NCI-H1105 treated with DMSO at 0.1 percent for 48 hours (cell line): ENCODE measurements at places on chromosomes 16 and 17.

DNA sequence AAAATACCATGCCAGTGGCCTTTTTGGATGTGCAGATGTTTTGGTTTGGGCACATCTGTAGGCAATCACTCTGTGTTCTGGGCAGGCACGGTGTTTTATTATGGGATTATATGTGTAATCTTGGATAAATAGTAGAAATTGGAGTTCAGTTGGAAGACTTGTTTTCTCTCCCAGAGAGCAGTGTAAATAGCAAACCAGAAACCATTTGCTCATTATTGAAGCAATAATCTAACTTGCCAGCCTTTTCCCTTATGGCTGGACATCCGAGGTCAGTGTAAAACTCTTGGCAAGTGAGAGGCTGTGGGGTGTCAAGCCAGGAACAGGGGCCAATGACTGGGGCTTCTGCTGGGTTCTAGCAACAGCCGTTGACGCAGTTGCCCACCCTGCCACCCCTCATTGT, 69.9 kb downstream of the IRX3 start:
- DNase-seq, result no peak

DNA sequence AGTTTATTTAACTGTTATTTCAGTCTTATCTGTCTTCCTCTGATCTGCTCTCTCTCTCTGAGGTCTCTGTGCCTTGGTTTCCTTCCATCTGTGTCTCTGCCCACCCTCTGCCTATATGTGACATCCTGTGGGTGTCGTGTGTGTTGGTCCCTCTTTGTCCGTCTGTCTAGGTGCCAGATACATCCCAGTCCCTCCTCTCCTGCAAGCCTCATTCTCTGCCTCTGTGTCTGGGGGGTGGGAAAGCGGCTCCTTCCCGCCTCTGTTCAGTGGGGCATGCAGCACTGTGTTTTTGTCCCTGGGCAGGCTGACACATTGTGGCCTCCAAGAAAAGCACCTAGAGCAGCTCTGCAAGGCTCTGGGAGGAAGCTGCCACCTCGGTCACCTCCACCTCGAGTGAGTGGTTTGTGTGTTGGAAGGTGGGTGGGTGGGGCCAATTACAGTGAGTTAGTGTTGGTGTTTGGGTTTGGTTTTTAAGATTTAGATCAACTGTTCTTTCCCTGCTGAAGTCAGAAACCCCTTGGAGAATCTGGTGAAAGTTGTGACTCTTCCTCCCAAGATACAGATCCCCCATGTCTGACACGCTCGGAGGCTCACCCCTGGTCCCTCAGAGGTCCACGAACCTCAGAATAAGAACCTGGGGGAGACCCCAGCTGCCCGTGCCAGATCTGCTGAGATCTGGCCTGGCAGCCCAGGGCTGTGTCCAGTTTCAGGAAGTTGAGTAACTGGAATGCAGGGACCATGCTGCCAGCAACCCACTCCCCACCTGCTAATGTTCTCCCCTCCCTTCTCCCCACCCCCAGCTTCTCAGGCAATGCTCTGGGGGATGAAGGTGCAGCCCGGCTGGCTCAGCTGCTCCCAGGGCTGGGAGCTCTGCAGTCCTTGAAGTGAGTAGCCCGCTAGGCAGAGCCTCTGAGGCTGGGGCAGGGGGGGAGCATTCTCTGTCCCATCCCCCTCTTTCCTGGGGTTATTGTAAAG, 50.9 kb upstream of the CPNE2 start:
- no peak for DNase-seq

DNA sequence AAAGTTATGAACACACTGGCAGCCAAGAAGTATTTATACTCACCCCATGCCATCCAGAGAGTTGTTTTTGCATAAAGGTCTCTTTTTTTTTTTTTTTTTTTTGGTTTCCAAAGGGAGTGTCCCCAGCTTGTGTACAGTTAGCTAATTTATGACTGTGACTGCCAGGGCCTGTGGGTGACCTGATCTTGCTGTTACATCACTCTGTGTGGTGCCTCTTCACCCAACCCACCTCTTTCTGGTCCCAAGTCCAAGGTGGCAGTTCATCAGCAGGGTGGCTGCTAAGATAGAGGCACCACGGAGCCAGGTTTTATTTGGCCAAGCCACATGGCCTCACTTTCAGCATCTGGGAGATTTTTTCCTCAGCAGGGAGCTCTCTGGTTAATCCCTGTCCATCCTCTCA, at the start of gene NOS2:
Gene NOS2, minus strand, starts transcription at position 8 of the 400 bp plus-strand sequence. CDS start 1,720 bp downstream, outside the sequence.
- DNase-seq, result no peak

- no peak for DNase-seq
These were observed 1390.1 kb upstream of the CDH8 start for GRCh38 chr16:63426275-63426870.

- DNase-seq, result no peak
These were observed 149.9 kb downstream of the PHKB start for GRCh38 chr16:47611042-47611441.

DNA sequence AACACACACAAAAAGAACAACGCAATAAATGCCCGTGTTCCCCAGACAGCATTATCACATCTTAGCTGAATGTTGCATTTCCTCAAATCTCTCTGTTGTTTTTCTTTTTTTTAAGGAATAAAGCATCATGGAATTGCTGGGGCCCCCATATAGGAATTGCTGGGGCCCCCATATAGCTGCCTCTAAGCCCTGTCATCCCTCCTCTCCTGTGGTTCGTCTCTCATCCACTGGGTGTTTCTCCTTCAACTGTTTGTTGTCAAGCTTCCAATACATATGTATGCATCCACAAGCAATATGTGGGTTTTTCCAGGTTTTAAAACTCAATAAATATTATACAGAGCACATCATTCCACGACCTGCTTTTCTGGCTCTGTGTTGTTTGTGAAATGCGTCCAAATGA, 43.2 kb downstream of the HSBP1 start:
- DNase-seq, result no peak
